Mammary epithelial cell (primary cell): ENCODE measurements at places on chromosomes 16 and 17. TPM values are rescaled to one million over a fixed set of nuclear protein-coding genes. Genes with fewer than 3 reads are reported as not detected.

DNA sequence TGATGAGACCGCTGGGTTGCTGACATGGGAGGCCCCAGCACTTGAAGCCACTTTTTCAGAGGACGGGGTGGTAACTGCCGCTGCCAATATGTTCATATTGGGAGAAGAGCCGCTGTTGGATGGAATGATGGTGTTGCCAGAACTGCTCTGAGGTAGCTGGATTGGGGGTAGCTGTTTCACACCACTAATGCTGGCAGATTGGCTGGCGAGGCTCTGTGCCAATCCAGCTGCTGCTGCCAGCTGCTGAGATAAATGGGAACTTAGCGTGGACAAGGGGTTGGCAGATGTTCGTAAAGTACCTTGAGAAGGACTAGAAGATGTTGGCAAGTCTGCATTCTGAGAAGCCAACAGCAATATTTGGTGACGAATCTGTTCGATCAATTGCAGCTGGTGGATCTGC, 10.0 kb downstream of the SALL1 start:
- no peak for DNase-seq

The ALDH3A1 gene
- total RNA-seq = 0.49 and 0.69 TPM in 2 replicates

- DNase-seq = no peak
Observed at GRCh38 chr17:49333804-49334203, 28.2 kb downstream of the ZNF652 start.

GRCh38 chr16:84604477-84605013, 13.3 kb downstream of the COTL1 start:
- no peak for DNase-seq

DNA sequence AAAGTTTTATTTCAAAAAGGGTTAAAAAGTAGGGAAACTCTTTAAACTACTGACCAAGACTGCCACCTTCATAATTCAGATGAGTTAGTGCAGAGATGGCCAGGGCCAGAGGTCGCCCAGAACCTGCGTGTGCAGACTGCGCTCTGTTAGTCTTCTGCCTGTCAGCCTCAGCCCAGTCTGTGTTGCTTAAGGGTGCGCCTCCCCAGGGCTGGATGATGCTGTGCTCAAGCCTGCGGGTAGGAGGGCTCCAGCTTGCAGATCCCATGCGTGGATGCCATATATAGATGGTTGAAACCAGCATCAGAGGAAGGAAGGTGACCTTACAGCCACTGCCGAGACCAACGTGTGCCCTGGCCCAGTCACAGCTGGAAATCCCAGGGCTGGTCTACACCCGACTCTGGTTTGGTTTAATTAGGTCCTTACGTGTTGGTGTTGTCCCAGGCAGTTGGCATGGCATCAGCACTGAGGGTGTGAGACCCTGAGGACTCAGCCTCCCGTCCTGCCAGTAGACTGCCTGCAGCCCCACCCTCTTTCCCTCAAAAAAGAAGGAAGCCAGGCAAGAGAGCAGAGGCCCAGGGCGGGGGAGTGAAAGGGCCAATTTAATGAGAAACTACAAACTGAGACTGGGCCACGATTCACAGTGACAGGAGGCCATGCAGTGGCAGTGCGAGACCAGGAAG, 27.7 kb downstream of the CDIP1 start:
- DNase-seq = no peak

The WNK4 gene
- total RNA-seq = 0.75 and 3.5 TPM in 2 replicates

The PDILT gene
- not detected for total RNA-seq

- no peak for DNase-seq
Observed at GRCh38 chr17:28849281-28849680, 5.5 kb upstream of the ERAL1 start.

The HIC1 gene
- total RNA-seq = 1.3 and 2.1 TPM in 2 replicates

The WNT3 gene
- 2.1 and 2.9 TPM in 2 replicates for total RNA-seq

- no peak for DNase-seq
Observed at GRCh38 chr16:68274441-68274840, 10.1 kb downstream of the SLC7A6 start.

DNA sequence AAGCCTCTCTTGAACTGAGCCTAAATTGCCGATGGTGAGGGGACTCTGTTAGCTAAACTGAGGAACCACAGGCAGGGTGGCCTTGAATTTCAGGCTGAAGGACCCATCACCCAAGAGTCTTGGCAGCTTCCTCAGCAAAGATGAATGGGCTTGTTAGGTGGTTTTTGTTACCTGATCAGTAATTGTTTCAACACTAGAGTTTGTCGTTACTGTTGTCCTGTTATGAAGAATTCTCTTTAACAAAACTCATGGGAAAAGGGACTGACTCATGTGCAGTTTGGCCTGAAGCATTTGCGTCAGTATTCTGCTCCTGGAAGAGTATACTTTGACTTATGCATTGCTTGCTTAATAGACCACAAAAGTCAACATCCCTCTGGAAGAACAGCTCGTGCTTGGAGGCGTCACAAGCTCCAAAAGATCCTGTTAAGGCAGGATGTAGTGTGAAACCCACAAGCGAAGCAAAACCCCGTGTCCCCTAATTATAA, 206.0 kb downstream of the IRX3 start:
- peak; percentile 99 for DNase-seq

The SLC47A1 gene
- 1.0 and 2.4 TPM in 2 replicates for total RNA-seq

The CARD14 gene
- total RNA-seq = 0.66 and 0.67 TPM in 2 replicates

GRCh38 chr16:85798283-85798776, 1.0 kb downstream of the EMC8 start:
- no peak for DNase-seq

The C17orf78 gene
- not detected in 2 replicates for total RNA-seq

GRCh38 chr17:78675316-78675616, 98.1 kb upstream of the DNAH17 start:
- no peak for DNase-seq

GRCh38 chr17:57478478-57479250, 222.3 kb downstream of the MSI2 start:
- no peak for DNase-seq

GRCh38 chr17:17420082-17420481, 56.7 kb upstream of the MED9 start:
- no peak for DNase-seq

The GPRC5C gene
- total RNA-seq = 35.0 TPM

- DNase-seq = no peak
Observed at GRCh38 chr16:27311448-27311830, 2.3 kb upstream of the IL4R start.

GRCh38 chr17:18121144-18121910, 12.8 kb downstream of the MYO15A start:
- no peak for DNase-seq

The ANKFN1 gene
- not detected for total RNA-seq

The KRT35 gene
- total RNA-seq = not detected in 2 replicates

DNA sequence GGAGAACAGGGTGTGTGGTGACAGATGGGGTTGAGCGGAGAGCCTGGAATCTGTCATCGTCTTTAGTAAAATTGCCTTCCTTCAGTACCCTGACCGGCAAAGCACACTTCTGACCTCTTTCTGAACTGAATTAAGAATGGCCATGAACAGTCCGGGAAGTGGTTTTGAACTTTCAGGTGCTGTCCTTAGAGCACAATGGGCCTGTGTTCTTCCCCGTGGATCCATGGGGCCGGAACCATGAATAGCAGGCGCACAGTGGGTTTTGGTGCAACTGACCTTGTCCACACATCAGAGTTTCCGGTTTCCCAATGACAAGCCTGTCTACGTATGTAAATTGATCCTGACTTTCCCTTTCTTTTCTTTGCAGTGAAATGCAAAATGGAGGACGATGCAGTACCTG, 28.5 kb downstream of the GPRC5B start:
- DNase-seq = no peak

- no peak for DNase-seq
Observed at GRCh38 chr17:59371416-59372100, 40.1 kb downstream of the YPEL2 start.
